Stimulated activated CD8-positive, alpha-beta memory T cell treated with anti-CD3 and anti-CD28 coated beads, Interleukin-4, amount 100 ng/mL, for 1 hour (primary cell): ENCODE measurements at places on chromosomes 2 and 18.

GRCh38 chr18:62720766-62721613, 5.6 kb downstream of the PHLPP1 start:
- DNase-seq, result no peak

- DNase-seq, result no peak
Measured at GRCh38 chr2:122480501-122481243, 725.2 kb downstream of the TSN start.

GRCh38 chr2:137938204-137938603, 26.1 kb upstream of the HNMT start:
- no peak for DNase-seq

GRCh38 chr18:60870261-60871153, 462.7 kb upstream of the CDH20 start:
- DNase-seq, result no peak

- DNase-seq, result no peak
Measured at GRCh38 chr18:13647761-13648160, 78.6 kb downstream of the FAM210A start.

DNA sequence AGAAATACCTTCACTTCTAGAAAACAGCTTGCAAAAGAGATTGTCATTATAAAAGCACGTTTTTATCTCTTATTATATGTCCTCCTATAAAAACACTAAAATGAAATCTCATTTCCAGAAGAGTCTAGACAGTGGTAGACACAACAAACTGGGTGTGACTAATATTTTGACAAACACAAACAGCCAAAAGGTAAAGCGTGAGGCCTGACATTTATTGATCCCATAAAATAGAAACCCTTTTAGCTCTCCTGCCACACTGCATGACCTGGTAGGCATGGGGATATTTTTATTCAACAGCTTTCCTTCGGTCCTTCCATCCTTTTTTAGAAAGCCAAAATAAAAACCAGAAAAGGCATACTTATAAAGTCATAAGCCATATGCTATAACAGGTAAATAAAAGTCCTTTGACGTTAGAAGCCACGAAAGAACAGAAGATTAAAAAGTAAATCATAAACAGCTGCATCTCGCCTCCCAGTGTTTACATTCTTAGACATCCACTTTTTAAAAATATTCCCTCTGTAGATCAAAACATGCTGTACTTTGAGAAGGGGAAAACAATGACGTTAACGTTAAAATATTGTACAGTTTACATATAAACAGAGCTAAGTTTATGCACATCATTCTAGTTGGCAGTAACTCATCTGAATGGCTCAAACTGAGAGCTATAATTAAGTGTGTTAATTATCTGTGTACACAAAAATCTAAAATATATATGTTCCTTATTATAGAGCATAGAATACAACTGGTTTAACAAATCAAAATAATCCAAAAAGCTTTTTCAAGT, 44.6 kb downstream of the IRS1 start:
- no peak for DNase-seq

DNA sequence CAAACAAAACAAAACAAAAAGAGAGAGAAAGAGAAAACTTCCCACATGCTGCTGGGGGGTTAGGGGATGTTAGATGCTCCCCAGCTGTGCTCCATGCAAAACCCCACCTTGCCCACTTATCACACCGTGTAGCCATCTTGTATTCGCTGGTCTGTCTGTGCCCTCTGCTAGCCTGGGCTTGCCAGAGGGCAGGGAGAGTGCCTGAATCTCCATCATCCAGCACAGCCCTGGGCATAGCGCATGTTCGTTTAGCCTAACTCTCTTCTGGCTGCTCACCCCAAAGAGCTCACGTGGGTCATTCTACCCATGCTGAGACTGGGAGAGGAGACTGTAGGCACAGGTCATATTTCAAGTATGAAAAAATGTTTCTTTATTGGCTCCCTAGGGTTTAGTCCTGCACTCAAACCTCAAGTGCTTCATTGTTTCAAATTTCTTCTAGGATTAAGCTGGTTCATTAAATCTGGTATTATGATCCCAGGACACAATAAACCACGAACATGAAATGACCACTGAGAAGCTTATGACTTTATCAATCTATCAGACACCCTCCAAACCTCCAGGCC, 100.5 kb downstream of the KCNF1 start:
- no peak for DNase-seq

GRCh38 chr2:14602309-14602708, 30.2 kb upstream of the LRATD1 start:
- DNase-seq, result no peak

DNA sequence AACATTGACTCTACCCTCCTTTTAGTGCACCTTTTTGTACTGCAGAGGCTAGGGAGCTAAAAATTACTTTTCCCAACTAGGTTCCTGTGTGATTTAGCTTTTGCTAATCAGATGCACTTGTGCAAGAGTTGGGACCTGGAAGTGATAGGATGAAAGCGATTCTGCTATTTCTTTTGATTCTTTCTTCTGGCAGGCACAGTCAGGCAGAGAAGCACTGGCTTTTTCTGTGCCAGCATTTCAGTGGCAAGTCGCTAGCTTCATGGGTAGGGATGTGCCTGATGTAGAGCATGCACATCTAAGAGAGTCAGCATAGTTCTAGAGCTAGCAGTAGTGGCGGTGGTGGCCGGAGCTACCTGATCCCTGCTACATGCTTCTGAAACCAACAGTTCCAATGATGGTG, 89.8 kb downstream of the MDH1 start:
- no peak for DNase-seq

GRCh38 chr2:217048730-217049129, 188.9 kb upstream of the TNP1 start:
- no peak for DNase-seq

DNA sequence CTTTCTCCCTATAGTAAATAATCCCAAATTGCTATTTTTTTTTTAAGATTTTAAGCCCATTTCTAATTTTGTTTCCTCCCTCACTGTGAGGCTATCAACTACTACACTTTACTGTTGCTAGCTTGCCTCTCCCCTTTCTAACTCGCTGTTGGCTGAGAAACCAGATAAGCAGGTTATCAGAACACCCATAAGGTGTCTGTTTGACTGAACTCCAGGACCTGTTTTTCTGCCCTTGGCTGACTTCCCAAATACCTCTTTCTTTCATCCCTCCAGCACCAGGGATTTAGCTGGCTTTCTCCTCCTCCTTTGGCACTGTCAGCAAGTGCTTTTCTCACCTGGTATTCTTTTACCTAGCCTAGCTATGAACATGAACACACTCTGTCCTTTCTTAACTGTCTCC, 11.1 kb downstream of the TRAK2 start:
- DNase-seq, result no peak

DNA sequence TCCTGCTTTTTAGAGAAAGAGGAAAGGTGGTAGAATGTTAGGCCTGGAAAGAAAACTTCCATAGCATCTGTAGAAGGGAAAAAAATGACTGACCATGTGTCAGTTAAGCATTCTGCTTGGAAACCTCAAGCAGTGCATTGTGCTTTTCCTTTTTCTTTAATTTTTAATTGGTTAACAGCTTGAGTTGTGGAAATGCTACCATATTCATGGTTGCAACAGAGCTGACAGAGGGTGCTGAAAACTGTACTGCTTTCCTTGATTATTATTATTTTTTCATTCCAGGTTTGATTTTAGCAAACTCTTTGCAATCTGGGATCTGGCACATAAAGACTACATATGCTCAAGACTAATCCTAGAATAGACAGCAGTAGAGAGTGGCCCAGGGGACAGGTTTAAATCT, 404.5 kb downstream of the EPHA4 start:
- no peak for DNase-seq

- no peak for DNase-seq
Measured at GRCh38 chr2:171966235-171966634, 33.5 kb upstream of the METAP1D start.

DNA sequence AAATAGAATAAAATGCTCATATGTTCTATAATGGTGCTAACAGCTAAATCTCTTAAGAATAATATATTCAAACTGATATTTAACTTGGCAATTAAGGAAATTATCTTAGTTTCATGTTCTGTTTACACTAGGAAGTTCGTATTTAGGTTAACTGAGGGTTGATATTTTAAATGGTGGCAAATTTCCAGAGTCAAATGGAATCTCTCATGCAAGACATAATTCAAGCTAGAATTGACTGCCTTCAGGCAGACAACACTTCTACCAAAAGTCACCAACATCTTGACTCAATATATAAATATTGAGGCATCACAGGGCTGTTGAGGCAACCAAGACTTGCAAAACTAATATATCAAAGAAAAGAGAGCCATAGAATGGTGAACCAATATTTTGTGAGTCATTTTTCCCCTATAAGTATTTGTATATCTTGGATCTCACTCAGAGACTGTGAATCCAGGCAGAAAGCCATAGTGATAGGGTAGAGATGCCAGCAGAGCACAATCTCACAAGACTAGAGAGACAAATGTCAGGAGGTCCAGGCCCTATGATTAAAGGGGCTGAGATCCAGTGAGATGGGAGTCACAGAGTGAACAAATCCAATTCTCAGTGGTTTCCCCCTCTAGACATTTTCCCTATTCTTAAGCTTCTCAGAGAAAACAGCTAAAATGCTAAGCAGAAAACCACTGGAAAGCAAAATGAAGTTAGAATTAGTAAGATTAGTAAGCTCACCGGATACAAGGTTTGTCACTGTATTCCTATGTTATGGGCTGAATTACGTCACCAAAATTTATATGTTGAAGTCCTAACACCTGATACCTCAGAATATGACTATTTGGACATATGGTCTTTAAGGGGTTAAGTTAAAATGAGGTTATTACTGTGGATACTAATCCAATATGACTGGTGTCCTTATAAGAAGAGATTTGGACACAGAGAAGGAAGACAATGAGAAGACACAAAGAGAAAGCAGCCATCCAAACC, 358.2 kb upstream of the UBE2E3 start:
- DNase-seq, result no peak

- no peak for DNase-seq
Measured at GRCh38 chr2:212712991-212713390, 174.4 kb upstream of the ERBB4 start.

- DNase-seq, result no peak
Measured at GRCh38 chr2:64367444-64368232, 86.3 kb upstream of the LGALSL start.

GRCh38 chr2:225009768-225010167, 32.5 kb downstream of the DOCK10 start:
- no peak for DNase-seq

DNA sequence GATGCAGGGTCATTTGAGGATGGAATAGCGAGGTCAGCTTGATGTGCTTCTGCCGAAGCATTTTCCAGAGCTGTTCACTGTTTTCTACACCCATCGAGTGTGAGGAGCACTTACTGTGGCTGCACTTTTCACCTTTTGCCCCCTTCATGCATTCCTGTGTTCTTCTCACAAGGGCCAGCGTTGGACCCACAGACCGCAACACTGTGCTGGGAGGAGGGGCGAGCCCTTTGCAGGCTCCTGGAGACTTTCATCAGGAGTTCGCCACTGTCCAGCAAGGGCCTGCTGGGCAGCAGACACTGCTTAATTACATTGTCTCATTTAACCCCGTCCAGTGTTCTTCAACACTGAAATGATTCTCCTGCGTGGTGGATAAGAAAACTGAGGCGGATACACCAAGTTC, 29.9 kb downstream of the CYP26B1 start:
- DNase-seq, result no peak

- no peak for DNase-seq
Measured at GRCh38 chr18:43592269-43592668, 315.0 kb upstream of the SYT4 start.

DNA sequence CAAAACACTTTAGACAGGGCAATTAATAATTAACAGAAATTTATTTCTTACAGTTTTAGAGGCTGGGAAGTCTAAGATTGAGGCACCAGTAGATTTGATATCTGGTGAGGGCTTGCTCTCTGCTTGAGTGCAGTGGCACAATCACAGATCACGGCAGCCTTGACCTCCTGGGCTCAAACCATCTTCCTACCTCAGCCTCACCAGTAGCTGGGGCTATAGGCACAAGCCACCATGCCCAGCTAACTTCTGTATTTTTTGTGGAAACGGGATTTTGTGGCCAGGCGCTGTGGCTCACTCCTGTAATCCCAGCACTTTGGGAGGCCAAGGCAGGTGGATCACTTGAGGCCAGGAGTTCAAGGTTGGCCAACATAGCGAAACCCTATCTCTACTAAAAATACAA, 29.0 kb upstream of the ACVR1 start:
- no peak for DNase-seq

DNA sequence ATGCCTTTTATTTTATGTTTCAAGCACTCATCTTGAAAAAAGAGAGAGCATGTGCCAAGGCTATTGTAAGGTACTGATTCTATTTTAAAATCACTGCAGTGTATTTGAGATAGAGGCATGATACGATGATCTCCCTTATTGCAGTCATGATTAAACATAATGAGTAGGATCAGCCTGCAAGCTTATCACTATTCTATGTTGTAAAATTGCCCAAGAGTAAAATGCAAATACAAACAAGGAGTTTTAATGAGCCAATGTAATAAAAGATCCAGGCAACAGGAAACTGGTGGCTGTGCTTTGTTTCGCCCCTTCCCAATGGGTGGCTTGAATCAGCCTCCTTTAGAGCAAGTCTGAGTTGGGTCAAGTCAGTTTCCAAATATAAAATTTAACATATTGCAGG, 116.4 kb upstream of the RBMS1 start:
- DNase-seq, result no peak

- no peak for DNase-seq
Measured at GRCh38 chr2:76599732-76600368, 889.1 kb upstream of the GCFC2 start.

GRCh38 chr2:184507254-184507653, 91.1 kb upstream of the ZNF804A start:
- DNase-seq, result no peak

DNA sequence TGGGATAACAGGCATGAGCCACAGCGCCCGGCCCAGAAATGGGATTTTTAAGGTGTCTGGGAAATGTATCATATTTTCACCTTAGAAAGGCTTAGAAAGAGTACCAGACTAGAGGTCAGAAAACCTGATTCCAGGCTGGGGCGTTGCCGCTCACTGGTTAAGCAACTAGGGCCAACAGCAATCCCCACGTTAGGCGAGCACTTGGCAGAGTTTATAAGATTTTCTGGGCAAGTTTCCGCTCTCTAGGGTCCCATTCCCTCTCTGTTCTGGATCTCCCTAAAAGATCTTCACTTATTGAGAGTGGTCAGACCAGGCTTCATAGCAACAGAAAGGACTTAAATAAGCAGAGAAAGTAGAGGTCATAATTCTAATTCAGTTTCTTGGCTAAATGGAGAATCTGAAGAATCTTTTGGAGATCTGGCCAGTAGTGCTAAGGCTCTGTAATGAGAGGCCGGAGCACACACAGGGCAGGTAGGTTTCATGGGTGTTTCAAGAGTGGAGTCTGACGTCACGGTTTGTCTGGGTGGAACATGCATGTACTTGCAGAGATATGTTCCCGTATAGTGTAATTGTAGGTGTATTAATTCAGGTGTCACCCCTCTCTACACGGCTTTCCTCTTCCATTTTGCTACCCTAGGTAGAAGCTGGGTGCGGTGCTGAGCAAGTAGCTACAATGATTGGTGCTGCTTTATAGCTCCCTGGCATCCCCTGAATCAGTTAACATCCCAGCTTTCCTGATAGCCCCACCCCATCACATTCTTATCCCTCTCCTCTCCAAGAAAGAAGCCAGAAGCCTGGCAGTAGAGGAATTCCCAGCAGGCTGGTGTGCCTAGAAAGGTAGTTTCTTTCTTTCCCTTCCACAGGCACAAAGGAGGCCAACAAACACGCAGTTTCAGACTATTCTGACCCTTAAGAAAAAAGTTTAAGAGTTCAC, 4.4 kb upstream of the SMAD7 start:
- DNase-seq, result no peak

- no peak for DNase-seq
Measured at GRCh38 chr2:71813807-71814470, 333.7 kb downstream of the CYP26B1 start.

- DNase-seq, result no peak
Measured at GRCh38 chr2:44200759-44201158, 32.1 kb downstream of the PPM1B start.
